ENCODE measurements at places on chromosomes 6 and 20. TPM values are rescaled to one million over a fixed set of nuclear protein-coding genes. Genes with fewer than 3 reads are reported as not detected.

Gene KCNK5
- 2.1 TPM for total RNA-seq

Gene TUBB2B
- 0.90 TPM for total RNA-seq

Gene C2
- total RNA-seq, result 5.9 TPM

DNA sequence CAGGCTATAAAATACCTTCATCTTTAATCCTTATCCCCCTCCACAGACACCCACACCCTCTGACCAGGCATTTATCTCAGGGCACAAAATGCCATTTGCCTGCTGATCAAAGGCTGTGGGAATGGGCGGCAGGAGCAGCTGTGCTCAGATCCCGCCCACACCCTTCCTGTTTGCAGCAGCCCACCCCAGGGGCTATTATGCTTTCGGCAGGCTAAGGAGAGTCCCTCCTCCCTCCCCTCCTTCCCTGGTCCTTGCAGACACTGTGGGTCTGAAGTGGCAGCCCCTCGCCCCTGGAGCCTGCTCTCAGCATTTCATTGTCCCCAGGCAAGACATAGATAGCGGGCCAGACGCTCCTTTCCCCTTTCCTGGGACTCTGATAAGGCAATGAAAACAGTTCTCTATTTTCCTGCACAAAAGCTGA is 220.8 kb upstream of the HEY2 start:
- no peak overlapping the region for H3K27ac ChIP-seq
- peaks cover 4% of the 10 kb centered on the region for H3K27me3 ChIP-seq
- no peaks in the 10 kb centered on the region for H3K36me3 ChIP-seq
- no peak overlapping the region for H3K4me3 ChIP-seq

Gene GTSF1L
- total RNA-seq, result not detected

GRCh38 chr6:135655055-135655454 is 157.5 kb upstream of the AHI1 start:
- no peaks in the 10 kb centered on the region for H3K4me1 ChIP-seq
- H3K36me3 ChIP-seq, result no peaks in the 10 kb centered on the region
- no peaks in the 10 kb centered on the region for H3K27me3 ChIP-seq
- no peak for DNase-seq

- H3K4me1 ChIP-seq, result peaks cover 11% of the 10 kb centered on the region
- no peak overlapping the region for H3K4me3 ChIP-seq
- no peak for DNase-seq
- H3K27ac ChIP-seq, result no peak overlapping the region
- H3K27me3 ChIP-seq, result no peaks in the 10 kb centered on the region
Observed at GRCh38 chr6:107709341-107709740, 114.8 kb downstream of the SCML4 start.

DNA sequence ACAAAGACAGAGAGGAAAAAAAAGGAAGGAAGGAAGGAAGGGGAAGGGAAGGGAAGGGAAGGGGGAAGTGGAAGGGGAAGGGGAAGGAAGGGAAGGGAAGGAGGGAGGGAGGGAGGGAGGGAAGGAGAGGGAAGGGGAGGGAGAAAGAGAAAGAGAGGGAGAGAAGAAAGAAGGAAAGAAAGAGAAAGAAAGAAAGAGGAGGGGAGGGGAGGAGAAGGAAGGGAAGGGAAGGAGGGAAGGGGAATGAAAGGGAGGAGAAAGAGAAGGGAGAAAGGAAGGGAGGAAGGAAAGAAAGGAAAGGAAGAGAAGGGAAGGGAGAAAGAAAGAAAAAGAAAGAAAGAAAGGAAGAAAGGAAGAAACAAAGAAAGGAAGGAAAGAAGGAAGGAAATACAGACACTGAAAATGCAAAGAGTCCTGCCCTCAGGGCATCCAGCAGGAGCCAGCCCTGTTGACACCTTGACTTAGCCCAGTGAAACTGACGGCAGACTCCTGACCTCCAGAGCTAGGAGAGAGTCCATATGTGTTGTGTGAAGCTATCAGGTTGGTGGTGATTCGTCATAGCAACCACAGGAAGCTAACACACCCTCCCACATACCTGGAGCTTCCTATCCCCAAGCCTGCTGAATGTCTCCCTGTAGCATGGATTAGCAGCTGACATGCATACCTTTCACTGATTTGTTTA is 58.7 kb upstream of the SULF2 start:
- H3K4me1 ChIP-seq, result no peaks in the 10 kb centered on the region
- H3K27me3 ChIP-seq, result peaks cover 7% of the 10 kb centered on the region
- no peak overlapping the region for H3K4me3 ChIP-seq
- DNase-seq, result no peak
- no peak overlapping the region for H3K27ac ChIP-seq
- H3K36me3 ChIP-seq, result no peaks in the 10 kb centered on the region

DNA sequence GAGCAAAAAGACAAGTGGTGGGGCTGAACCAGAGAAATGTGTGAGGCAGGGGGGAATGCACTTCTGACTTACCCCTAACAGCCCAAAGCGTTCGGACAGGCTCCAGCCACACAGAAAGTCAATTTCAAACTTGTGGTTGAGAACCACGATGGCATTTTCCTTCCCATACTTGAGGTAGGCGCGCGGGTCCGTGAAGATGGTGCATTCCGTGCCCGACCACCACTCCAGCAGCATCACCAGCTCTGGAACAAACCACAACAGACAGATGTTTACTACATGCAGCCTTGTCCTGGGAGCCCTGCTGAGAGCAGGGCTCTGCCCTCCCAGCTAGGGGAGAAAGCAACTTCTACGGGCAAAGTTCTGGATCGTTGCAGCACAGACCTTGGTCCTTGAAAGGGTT is 107.7 kb downstream of the AGPAT4 start:
- H3K36me3 ChIP-seq, result peaks cover 9% of the 10 kb centered on the region
- no peak for DNase-seq
- H3K27me3 ChIP-seq, result no peaks in the 10 kb centered on the region
- H3K4me3 ChIP-seq, result no peak overlapping the region

- no peaks in the 10 kb centered on the region for H3K27me3 ChIP-seq
- no peaks in the 10 kb centered on the region for H3K36me3 ChIP-seq
- DNase-seq, result peak; percentile 55
- no peak overlapping the region for H3K27ac ChIP-seq
- H3K4me1 ChIP-seq, result no peaks in the 10 kb centered on the region
- H3K4me3 ChIP-seq, result no peak overlapping the region
Observed at GRCh38 chr6:112501705-112502104, 154.6 kb downstream of the RFPL4B start.

- H3K36me3 ChIP-seq, result no peaks in the 10 kb centered on the region
- no peak overlapping the region for H3K27ac ChIP-seq
- DNase-seq, result peak; percentile 66
- H3K27me3 ChIP-seq, result peaks cover 14% of the 10 kb centered on the region
- H3K4me1 ChIP-seq, result no peaks in the 10 kb centered on the region
- H3K4me3 ChIP-seq, result no peak overlapping the region
Observed at GRCh38 chr6:41463062-41463930, 82.9 kb upstream of the FOXP4 start.

DNA sequence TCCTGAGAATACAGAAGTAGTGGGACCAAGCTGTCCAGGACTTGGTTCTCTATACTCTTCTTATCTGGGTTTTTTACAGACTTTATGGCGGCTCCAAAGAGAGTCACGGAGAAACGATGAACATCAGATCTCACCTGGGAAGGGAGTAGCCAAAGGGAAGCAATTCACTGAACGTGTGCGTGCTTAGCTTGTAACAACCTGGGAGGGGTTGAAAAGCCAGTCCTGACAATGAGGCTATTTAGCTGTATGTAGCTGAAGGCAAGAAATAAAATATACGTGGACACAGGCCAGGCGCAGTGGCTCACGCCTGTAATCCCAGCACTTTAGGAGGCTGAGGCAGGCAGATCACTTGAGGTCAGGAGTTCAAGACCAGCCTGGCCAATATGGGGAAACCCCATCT is 18.2 kb upstream of the RBL1 start:
- H3K4me1 ChIP-seq, result no peaks in the 10 kb centered on the region
- no peaks in the 10 kb centered on the region for H3K27me3 ChIP-seq
- no peaks in the 10 kb centered on the region for H3K36me3 ChIP-seq
- no peak overlapping the region for H3K4me3 ChIP-seq
- H3K27ac ChIP-seq, result no peak overlapping the region
- DNase-seq, result no peak

Gene CCM2L
- 5.7 TPM for total RNA-seq

- peaks cover 5% of the 10 kb centered on the region for H3K4me1 ChIP-seq
- no peaks in the 10 kb centered on the region for H3K27me3 ChIP-seq
- no peak overlapping the region for H3K4me3 ChIP-seq
Observed at GRCh38 chr6:70819646-70820045, 137.2 kb downstream of the B3GAT2 start.

GRCh38 chr6:27295301-27296079 is 16.6 kb downstream of the POM121L2 start:
- H3K36me3 ChIP-seq, result no peaks in the 10 kb centered on the region
- no peak overlapping the region for H3K27ac ChIP-seq
- DNase-seq, result no peak
- H3K27me3 ChIP-seq, result peaks cover 99% of the 10 kb centered on the region
- peaks cover 4% of the 10 kb centered on the region for H3K4me1 ChIP-seq

DNA sequence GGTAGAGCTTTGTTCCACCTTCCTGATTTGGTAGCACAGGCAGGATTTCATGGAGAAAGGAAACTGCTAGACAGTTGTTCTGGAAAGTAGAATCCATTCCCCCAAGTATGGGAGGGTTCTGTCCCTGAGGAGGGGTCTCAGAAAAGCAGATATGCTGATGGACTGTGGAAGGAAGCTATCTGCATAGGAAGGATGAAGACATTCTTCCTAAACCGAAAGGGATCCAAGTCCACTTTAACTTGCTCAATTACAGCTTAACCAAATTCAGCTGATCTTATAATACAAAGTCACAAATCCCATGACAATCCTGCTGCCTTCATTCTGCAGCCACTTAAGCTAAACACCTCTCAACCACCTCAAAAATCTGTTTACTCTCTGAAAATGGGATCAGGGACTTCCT is 2.6 kb downstream of the MAN1A1 start:
- peaks cover 32% of the 10 kb centered on the region for H3K4me1 ChIP-seq
- no peak for DNase-seq
- H3K4me3 ChIP-seq, result peak overlapping the region; percentile 84
- H3K27me3 ChIP-seq, result no peaks in the 10 kb centered on the region

GRCh38 chr6:14500809-14501208 is 383.2 kb downstream of the CD83 start:
- no peak for DNase-seq
- H3K27me3 ChIP-seq, result no peaks in the 10 kb centered on the region
- no peak overlapping the region for H3K4me3 ChIP-seq
- H3K27ac ChIP-seq, result no peak overlapping the region
